ENCODE measurements at places on chromosomes 1 and 21.

- DNase-seq: no peak
Measured at GRCh38 chr21:33791073-33791472, 124.5 kb downstream of the ATP5PO start.

DNA sequence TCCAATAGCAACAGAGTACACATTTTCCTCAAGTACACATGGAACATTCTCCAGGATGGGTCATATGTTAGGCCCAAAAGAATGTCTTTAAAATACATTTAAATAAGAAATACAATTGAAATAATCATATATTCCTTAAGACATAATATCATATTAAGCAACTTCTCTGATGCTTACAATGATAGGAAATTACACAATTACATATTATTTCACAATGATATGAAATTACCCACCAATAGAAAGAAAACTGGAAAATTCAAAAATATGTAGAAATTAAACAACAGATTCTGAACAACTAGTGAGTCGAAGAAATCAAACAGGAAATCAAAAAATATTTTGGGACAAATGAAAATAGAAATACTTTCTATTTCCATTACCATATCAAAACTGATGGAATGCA is 45.6 kb downstream of the FLVCR1 start:
- no peak for DNase-seq

DNA sequence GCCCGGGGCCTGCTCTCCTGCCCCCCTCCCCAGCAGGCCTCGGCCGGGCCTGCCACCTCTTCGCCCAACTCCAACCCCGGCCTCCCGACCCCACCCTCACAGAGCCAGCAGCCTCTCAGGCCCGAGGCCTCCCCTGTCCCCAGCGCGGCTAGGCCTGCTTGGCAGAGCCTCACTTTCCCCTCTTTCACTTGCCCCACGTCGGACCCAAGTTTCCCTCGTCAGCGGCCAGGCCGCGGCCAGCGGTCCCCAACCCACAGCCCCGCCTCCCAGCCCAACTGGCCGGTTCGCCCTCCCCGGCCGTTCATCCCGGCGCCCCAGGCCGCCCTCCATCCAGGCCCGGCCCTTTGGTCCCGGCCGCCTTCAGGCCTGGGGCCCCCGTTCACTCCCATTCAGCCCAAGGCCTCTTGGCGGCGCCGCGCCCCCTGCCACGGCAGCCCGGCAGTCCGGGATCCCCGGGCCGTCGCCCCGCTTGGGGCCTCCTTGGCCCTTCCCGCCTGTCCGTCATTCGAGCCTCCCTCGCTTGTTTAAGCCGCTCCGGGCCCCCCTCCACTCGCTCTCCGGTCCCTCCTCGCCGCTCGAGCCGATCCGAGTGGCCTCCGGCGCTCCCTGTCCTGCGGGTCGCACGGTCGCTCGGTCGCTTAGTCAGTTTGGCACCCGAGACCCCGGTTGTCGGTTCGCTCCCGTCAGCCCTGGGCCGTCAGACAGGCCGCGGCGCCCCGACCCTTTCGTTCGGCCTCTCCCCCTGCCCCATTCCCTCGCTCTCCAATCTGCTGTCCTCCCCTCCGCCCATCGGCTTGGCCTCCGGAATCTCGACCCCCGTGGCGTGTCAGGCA is 1.4 kb downstream of the LRRC41 start:
- no peak for DNase-seq

- no peak for DNase-seq
Measured at GRCh38 chr1:16418823-16419425, 18.3 kb downstream of the SPATA21 start.

- DNase-seq: no peak
Measured at GRCh38 chr1:172398193-172398592, 22.3 kb upstream of the C1orf105 start.

DNA sequence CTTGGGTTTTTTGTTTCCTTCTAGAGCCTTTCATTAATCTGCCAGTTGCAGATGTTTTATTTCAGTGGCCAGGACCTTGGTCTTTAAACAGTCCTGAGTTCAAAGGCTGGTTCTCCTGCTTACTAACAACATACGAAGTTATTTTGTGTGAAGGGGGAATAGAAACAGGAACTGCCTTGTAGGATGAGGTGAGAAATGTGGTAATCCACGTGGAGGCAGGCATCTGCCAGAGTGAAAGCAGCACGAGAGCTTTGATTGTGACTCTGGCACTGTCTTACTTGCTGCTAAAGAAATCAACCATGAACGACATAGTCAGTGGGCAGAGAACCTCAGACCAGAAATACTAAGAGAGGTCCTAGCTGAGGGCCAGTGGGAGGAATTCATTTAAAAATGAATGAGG is 30.4 kb downstream of the TMEM63A start:
- DNase-seq: no peak

- DNase-seq: no peak
Measured at GRCh38 chr1:25161981-25162380, 70.3 kb downstream of the SYF2 start.

GRCh38 chr21:25790878-25791204 is 56.1 kb downstream of the GABPA start:
- no peak for DNase-seq

- DNase-seq: no peak
Measured at GRCh38 chr21:23026878-23027277, 2028.7 kb downstream of the NCAM2 start.
